ENCODE measurements at places on chromosomes 7 and 10.

- DNase-seq: peak; percentile 71
Observed at GRCh38 chr7:32958046-32959025, 1.1 kb downstream of the FKBP9 start.

GRCh38 chr7:85454904-85455303 is 268.0 kb upstream of the SEMA3D start:
- no peak for DNase-seq

DNA sequence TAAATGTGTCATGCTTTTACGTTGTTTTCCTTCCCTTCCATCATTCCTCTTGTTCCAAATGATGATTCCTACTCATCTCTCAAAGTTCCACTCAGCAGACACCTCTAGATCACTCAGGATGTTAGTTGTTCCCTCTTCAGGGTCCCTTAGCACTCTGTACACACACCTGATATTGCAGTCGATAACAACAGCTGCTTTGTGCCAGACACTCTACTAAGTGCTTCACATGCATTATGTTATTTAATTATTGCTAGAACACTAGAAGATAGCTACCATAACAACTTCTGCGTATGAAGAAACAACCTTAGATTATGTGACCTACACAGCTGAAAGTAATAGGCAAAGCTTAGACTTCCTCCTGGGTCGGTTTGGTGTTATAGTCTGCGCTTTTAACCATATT is 29.6 kb downstream of the PCBD1 start:
- peak; percentile 4 for DNase-seq

GRCh38 chr10:59382831-59383295 is 20.5 kb upstream of the FAM13C start:
- no peak for DNase-seq

GRCh38 chr7:30970594-30971094 is 6.9 kb downstream of the GHRHR start:
- peak; percentile 91 for DNase-seq

GRCh38 chr10:31263903-31264302 is 55.1 kb upstream of the ZEB1 start:
- DNase-seq: no peak

DNA sequence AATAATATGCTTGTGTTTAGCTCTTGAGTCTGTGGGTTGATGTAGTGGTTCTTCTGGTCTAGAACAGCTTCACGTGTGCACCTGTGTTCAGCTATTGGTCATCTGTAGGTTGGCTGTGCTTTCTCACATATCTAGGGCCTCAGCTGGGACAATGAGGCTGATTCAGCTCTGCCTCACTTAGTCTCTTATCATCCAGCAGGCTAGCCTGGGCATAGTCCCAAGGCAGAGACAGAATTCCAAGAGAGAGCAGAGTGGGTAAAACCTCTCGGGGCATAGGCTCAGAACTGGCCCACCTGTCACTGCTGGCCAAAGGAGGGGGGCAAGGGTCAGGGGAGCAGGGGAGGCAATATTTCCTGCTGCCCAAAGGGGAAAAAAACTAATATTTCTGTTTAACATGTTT is 32.0 kb upstream of the MXI1 start:
- DNase-seq: no peak

DNA sequence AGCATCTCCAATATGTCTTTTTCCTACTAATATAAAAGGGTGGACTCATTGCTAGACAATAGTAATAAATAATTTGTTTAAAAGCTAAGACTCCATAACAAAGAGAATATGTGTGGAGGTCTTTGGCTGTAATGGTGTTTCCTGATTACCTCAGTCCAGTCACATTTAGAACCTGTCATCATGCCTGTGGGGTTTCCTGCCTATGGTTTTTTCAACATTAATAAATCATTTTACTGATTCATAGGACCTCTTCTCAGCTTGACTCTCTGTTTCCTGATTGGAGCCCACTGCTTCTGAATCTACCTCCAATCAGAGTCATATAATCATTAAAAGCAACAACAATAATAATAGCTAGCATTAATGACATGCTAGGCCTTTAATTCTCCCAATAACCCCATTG is 52.4 kb upstream of the GNAI1 start:
- no peak for DNase-seq

DNA sequence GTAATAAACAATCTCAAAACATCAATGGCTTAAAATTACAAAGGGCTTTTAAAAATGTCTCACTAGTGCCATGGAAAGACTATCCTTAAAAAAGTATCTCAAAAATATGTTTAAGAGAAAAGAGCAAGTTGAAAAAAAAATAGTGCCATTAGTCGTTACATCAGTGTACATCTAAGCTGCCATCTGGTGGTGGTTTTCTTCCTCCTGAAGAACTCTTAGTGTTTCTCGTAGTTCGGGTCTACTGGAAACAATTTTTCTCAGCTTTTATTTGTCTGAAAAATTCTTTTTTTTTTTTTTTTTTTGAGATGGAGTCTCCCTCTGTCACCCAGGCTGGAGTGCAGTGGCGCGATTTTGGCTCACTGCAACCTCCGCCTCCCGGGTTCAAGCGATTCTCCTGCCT is 5.9 kb upstream of the GARIN1A start:
- DNase-seq: no peak

- DNase-seq: no peak
Observed at GRCh38 chr7:27302590-27302989, 60.0 kb downstream of the EVX1 start.

DNA sequence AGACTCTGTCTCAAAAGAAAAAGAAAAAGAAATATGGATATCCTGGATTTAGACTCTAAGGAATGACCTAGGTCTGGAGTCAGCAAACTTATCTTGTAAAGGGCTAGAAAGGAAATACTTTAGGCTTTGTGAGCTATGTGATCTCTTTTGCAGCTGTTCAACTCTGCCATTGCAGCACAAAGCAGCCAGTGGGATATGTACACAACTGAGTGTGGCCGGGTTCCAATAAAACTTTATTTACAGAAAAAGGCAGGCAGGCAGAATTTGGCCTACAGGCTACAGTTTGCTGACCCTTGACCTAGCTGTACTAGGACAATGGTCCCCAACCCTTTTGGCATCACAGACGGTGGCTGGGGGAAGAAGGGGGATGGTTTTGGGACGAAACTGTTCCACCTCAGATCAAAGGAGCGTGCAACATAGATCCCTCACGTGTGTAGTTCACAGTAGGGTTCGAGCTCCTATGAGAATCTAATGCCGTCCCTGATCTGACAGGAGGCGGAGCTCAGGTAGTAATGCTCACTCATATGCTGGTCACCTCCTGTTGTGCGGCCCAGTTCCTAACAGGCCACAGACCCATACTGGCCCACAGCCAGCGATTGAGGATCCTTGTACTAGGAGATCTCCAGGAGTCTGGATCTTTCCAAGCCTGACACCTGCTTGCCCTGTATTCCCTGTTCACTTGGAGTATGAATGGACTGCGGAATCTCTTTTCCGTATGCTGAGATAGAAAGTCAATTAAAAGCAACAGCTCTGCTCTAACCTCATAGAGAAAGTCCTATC is 63.0 kb downstream of the CUL1 start:
- DNase-seq: no peak

DNA sequence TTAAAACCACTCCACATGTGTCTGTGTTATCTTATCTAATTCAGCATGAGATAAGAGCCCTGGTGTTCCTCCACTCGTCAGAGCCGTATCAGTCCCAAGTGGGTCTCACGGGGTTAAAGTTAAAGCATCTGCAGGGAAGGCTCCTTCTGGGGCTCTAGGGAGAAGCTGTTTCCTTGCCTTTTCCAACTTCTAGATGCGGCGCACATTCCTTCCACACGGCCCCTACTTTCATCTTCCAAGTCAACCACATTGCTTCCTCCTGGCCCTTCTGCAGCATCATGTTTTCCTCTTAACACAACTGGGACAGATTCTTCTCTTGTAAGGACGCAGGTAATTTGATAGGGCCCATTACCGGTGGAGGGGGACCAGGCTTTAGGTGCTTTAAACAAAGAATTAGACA is 620.1 kb upstream of the DPP6 start:
- no peak for DNase-seq

DNA sequence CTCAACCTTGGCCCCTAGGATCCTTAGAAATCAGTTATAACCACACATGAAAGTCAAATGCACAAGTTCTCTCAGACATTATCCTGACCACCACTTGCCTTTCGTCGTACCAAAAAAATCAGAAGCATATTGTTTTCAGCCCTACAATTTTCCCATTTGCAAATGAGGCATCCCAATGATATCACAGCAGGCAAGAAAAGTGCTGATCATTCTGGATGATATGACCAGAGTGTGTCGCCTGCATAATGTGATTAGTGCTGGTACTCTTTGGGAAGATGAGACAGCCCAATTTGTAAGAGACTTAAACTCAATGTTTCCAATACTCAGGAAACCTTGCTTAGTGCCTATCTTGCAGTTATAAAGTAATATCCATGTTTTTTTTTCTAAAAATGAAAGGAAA is 168.0 kb downstream of the SORCS1 start:
- no peak for DNase-seq

- DNase-seq: no peak
Observed at GRCh38 chr7:29606287-29606721, 42.7 kb downstream of the PRR15 start.

DNA sequence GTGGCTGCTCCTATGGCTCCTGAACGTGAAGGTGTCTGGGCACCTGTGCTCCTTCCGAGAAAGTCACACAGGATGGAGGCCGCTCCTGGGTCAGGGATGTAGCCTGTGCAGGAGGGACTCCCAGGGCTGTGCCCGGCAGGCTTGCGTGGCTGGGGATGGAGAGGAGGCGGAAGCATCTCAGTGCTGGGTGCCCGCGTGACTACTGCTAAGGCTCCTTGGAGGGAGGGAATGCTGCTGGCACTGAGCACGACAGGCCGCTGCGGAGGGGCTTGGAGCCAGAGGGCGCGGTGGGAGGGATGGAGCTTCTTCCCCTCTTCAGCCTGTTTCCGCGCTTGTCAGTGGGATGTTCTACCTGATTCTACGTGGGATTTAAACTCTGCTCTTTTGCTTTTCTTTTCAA is 35.0 kb downstream of the ADCY1 start:
- no peak for DNase-seq

GRCh38 chr10:89312973-89313372 is 11.1 kb downstream of the IFIT2 start:
- no peak for DNase-seq

DNA sequence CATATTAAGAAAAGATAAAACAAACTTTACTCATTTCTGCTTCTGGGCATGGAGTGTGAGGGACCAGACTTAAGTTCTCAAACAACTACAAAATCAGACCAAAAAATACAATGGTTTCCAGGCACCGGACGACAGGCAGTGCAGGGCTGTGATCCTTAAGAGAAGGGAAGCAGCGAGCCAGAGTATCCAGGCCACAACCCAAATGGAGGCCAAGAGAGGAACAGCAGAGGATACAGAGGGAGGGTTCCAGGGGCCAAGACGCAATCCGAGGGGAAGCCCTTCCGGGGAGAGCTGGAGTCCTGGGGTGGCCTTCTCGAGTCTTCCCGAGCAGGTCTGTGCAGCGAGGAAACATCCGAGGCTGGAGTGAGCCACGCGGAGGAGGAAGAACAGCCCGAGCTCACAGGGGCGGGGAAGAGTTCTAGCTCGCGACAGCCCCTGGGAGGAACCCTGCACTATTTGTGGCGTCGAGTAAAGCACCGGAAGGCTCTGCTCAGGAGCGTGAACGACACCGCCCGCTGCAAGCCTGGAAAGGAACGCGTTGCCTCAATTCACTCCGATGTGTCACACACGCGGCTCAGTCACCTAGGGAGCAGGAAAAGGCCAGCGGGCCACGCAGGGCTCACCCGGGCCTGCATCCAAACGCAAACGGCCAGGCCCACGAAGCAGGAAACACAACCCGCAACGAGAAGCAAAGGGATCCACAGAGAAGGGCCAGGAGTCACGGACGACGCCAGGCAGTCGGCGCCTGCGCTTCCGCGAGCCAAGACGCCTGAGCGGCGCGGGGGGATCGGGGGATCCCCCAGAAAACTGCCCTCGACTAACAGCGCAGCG is 933 bp upstream of the RNF32 start:
- DNase-seq: no peak

- peak; percentile 47 for DNase-seq
Observed at GRCh38 chr10:75403144-75403938, 1.8 kb upstream of the ZNF503 start.

GRCh38 chr7:95871075-95871848 is 98.9 kb downstream of the DYNC1I1 start:
- DNase-seq: peak; percentile 58

GRCh38 chr7:156768698-156769472 is 124.1 kb downstream of the LMBR1 start:
- no peak for DNase-seq

DNA sequence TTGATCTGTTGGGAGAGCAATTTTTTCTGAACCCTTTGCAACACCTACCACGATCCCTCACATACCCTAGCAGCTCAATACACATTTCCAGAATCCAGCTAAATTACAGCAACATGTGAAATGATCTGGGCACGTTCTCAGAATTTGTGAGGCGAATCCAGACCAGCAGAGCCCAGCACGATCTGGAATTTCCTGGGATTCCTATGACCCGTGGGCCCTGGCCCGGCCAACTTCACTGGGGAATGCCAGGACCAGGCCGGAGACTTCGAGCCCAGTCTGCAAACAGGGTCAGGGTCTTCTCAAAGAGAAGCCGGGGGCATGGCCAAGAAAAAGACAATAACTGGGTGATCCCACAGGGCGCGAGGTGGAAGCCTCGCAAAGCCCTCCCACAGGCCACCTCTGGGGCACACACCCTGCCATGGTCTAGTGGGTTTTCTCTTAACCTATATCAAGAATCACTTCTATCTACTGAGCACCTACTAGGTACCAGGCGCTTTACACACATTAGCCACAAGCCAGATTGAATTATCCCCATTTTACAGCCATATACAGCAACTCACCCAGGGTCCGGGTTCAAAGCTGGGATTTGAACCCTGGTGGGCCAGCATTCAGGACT is 33.8 kb downstream of the FAM53B start:
- DNase-seq: no peak

GRCh38 chr7:126937171-126937570 is 315.6 kb downstream of the GRM8 start:
- DNase-seq: no peak

- DNase-seq: no peak
Observed at GRCh38 chr10:77550378-77550777, 87.2 kb downstream of the KCNMA1 start.

DNA sequence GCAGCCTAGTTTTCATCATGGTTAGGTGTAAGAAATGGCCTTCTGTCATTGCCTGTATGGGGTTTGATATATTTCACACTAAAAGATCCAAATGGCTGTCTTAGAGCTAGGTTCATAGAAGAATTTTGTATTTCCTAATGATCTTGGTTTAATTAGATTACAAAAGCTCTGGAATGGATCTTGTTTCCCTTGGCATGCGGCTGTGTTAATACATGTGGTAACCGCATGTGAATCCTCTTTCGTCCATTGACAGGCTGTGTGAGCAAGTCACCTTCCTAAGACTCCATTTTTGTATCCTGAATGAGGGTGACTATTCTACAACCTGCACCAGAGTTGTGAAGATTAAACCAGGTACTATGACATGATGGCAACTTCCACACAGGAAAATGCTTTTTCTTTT is 12.4 kb upstream of the FZD1 start:
- no peak for DNase-seq
